NCI-H524 treated with DMSO at 0.1 percent for 48 hours (cell line): ENCODE measurements at places on chromosomes 13 and 19.

DNA sequence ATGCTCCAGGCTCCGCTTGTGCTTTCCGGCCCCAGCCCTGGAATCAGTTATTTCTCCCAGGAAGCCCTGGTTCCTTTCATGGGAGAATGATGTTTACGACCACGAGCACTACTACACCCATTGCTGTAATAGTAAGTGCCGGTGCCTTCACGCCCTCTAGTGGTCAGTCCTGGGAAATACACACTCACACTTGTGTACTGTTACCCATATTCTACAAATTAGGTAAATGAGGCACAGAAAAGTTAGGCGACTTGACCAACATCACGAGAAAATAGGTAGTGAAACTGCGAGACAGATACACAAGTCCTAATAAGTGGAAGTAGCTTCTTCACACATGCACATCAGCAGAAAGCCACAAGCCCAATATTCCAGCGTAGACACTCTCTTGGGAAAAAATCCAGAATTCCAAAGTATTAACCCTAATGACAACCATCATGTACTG lies 21.7 kb downstream of the CEACAM21 start:
- DNase-seq = no peak

DNA sequence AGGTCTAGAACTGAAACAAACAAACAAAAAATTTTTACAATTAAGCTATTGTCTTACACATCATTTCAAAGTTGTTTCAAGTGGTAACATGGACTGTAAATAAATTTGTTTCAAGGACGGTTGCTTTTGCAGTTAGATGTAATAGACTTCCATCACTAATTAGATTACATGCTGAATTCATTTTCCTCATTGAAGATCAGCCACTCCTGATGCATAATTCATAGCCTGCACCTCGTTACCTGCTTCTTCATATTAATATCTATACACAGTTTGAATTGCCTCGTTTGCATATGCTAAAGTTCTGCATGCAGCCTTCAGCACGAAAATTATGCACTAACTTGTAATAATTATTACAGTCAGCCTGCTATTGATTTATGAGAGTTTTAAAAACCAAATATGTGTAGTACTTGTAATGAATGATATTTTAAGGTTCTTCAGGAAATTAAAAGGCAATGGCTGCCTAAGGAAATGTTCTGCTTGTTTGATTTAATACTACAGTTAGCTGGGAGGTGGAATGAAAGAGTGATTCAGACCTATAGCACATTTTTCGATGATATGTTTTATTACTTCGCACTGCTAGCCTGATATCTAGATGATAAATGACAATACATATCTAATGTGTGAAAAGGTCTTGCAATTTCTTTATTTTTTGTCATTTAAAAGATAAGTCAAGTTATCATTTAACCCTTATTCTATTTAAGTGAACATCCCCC lies 184.9 kb downstream of the DACH1 start:
- DNase-seq = no peak

DNA sequence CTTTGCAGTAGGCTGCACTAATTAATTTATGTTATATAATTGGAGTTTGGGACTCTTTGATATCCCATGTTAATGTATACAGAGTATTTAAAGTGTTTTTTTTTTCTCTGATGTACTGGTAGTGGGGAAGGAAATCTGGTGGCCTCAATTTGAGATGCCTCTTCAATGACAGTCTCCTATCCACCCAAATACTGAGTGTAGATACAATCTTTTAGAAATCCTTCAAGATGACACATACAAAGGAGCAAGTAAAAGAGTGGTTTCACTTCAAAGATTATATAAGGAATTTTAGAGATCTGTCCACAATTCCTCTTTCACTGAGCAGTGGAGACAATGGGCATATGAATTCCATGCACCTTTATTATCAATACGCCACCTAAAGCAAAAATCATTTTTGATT lies 15.1 kb downstream of the NALCN start:
- no peak for DNase-seq

DNA sequence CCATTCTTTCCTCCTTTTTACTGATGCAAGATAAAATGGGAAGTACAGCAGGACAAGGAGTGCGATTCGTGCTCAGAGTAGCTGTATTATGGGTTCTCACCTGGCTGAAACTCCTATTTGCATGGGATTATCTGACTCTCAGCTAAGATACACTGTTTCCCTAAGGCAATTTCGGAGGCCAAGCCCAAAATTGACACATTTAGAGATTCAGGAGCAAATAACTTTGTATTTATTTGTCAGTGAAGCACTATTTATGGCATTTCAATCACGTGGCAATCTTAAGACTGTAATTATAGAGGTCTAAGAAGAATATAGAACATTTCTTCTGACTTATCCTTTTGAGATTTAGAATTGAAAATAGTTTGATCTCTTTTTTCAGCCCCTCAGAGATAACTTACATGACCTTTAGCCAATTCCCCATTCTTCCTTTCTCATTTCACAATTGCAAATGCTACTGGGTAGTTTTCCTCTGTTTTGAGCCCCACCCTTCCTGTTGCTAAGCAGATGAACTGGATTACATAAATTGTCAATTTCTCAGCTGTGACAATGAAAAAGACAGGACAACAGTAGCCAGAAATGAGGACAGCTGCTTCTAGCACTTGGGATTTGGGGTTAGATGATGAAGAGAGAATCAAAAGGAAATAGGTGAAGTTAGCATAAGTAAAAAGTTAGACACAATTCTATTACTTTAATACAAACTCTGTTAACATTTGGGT lies 122.7 kb upstream of the FRY start:
- DNase-seq = no peak

DNA sequence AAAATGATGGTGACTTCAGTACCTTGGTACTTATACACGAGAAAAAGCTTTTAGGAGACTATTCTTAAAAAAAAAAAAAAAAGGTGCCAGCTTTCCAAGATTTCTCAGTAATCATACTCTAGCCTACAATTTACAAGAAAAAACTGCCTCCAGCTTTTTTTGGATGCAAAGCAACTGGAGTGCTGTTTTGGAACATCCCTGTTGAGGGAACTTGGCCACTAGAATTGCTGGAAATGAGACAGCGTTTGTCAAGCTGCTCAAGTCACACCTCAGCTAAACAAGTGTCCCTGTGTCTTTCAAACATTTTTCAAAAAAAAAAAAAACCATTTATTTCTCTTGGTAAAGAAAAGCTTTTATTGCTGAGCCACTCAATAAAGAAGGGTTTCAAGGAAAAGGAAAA lies 413.1 kb upstream of the ARGLU1 start:
- no peak for DNase-seq

DNA sequence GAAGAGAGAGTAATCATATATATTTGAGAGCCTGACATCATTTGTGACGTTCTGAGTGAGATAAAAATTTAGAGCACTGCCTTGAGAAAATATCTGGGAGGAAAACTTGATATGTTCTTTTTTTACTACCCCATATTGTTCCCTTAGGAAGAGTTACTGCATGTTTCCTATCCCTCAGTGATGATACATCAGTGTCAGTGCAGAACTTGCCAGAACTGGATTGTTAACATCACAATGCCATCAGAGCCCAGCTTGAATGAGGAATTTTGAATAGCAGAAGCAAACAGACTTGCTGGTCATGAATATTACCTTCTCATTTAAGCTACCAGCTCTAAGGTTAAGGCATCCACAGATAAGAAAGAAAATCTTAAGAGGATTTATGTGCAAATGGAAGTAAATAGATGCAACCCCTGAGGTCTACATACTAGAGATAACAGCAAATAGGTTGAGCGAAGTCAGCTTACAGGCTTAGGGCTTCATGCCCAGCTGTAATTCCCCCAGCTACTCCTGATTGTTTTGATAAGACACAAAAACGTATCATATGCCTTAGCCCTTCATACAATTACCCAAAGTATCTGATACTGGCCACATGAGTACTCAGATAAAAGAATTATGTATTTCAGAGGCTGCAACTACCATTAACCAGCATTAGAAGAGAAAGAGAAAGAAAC lies 313.7 kb upstream of the ATXN8OS start:
- no peak for DNase-seq

DNA sequence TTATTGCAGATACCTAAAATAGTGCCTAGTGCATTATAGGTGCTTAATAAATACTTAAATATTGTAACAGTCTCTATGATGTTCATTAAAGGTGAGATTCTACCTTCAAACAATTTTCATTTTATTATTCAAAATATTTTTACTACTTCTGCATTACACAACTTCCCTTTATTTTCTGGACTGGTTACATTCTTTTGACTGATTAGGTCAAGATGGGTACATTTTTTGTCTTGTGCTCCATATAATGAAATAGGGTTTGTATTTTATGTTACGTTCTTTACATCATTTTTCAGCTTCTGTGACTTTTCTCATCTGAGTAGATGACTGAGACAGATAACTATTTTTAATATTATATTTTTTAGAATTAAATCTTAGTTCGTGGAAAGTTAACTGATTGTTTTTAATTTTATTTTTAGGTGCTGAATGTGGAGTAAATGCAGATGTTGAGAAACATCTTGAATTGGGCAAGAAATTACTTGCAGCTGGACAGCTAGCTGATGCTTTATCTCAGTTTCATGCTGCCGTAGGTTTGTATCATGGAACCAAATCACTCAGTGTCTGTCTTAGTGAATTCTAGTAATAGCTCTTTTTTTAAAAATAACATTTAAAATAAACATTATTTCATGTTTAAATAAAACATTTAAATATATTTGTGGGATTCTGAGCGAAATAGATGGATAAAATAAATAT lies 32.0 kb downstream of the DNAJC3 start:
- no peak for DNase-seq

DNA sequence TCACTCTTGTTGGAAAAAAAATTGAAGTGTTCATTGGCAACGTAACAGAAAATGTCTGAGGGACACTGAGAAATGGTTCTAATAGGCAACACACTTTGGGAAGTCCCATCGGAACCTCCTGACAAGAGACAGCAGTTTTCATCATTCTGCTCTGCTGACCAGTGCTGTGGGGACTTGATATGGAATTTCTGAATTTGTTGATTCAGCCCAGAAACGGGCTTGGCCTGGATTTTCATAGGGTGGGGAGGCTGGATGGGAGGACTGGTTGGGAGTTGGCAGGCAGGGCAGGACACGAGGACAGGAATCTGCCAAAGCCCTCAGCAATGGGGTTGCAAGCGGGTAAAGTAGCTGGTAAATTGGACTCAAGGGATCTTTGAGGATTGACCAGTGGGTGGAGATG lies 96.5 kb downstream of the DCT start:
- no peak for DNase-seq

GRCh38 chr19:541699-542098 lies 2.2 kb upstream of the GZMM start:
- no peak for DNase-seq

DNA sequence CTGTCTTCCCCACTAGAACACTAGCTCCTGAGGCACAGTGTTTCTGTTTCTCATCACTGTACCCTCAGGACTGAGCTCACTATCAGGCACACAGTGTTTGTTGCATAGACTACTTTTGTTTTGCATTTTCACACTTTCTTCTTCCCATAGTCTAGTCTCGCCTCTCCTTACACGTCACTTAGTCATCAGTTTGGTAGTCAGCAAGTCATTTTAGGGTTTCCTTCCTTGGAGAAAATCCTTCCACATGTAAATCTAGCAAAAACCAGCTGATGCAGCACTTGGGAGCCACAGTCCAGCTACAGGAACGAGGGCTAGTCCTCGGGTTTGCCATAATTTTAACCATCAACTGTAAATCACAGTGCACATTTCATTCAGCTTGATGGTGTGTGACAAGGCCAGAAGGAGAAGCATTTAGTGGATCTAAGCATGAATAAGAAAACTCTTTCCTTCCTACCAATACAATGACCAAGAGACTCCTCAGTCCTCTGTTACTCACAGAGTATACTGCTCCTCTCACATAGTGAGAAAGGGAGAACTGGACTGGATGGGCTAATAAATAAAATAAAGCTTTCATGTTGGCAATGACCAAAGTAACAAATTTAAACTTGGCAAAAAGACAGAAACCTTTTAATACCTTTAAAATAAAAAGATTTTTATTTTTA lies 221.0 kb downstream of the KLF12 start:
- DNase-seq = no peak

DNA sequence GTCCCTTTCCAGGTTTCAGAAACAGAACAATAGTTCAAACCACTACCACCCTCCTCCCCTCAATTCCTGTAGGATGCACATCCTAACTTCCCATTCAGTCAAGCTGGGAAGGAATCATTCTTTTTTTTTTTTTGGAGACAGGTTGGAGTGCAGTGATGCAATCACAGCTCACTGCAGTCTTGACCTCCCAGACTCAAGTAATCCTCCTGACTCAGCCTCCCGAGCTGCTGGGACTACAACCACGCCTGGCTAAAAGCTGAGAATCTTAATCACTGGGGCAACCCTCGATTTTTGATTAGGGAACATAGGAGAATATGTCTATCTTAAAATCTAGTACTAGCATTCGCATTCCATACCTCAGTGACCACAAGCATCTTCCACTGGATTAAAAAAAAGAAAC lies 146.2 kb downstream of the ABCC4 start:
- DNase-seq = no peak

GRCh38 chr19:42361545-42361910 lies 28.6 kb downstream of the CNFN start:
- no peak for DNase-seq

DNA sequence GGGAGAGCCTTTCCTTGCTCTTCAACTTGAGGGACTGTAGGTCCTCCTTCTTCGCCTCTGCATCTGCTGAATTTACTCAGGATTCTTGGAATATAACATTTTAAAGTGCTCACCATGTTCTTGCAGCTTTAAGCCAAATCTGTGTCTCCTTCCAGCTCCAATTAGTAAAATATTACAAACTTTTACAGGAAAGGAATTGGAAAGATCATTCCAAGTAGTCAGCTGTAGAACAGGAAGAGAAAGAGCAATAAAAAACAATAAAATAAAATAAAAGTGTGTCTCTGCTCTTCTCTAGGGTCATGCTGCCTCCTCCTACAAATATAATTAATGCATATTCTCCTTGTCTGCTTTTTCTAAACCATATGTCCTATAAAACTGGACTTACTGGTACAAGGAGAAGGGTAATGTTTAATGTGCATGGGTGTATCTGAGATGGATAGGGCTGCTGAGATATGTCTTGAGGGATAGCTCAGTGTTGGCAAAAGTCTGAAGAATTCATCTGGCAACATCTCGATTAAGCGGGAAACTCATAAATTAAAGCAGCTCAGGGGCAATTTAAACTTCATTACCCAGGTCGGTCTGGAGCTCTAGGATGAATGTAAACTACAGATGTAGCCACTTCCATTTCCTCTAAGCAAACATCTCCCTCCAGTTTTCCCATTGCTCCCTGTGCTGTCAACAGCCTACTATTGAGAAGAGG lies 25.0 kb downstream of the ENOX1 start:
- DNase-seq = no peak

- no peak for DNase-seq
Measured at GRCh38 chr13:32624441-32624840, 38.2 kb downstream of the PDS5B start.
